Pancreas (tissue), 10 donors: ENCODE measurements at places on chromosomes 12 and 14. TPM values are rescaled to one million over a fixed set of nuclear protein-coding genes. Genes with fewer than 3 reads are reported as not detected.

GRCh38 chr12:49368240-49368600 is 958 bp downstream of the SPATS2 start:
- no peak for DNase-seq

DNA sequence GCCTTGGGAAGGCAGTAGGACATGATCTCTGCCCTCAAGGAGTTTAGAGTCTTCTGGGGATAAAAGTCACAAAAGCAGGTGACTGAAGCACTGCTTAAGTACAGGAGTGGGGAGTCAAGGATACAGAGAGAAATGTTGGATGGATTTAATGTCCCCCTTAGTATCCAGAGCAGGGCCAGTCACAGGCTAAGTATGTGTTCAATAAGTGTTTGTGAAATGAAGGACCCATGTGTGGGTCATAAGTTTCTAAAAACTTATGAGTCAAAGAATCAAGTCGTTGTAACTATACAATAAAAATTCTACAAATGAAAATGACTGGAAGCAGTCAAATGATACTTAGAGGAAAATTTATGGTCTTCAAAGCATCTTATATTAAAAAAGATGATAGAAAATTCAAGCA is 25.1 kb downstream of the KRT80 start:
- DNase-seq: no peak

Gene TNFRSF1A
- 38.9 TPM for total RNA-seq

DNA sequence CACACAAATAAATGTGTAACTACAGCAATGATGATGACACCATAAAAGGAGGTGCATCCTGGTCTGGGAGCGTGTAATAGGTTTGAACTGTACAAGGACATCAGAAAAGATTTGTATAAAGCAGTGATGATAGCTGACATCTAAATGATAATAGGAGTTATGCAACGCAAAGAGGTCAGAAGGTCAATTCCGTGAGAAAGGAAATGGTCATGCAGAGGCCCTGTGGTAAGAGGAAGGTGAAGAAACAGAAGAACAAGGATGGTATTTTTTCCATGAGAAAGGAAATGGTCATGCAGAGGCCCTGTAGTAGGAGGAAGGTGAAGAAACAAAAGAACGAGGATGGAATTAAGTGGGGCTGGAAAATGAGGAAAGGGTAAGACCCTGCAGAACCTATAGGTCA is 106.7 kb upstream of the TMPO start:
- DNase-seq: no peak

DNA sequence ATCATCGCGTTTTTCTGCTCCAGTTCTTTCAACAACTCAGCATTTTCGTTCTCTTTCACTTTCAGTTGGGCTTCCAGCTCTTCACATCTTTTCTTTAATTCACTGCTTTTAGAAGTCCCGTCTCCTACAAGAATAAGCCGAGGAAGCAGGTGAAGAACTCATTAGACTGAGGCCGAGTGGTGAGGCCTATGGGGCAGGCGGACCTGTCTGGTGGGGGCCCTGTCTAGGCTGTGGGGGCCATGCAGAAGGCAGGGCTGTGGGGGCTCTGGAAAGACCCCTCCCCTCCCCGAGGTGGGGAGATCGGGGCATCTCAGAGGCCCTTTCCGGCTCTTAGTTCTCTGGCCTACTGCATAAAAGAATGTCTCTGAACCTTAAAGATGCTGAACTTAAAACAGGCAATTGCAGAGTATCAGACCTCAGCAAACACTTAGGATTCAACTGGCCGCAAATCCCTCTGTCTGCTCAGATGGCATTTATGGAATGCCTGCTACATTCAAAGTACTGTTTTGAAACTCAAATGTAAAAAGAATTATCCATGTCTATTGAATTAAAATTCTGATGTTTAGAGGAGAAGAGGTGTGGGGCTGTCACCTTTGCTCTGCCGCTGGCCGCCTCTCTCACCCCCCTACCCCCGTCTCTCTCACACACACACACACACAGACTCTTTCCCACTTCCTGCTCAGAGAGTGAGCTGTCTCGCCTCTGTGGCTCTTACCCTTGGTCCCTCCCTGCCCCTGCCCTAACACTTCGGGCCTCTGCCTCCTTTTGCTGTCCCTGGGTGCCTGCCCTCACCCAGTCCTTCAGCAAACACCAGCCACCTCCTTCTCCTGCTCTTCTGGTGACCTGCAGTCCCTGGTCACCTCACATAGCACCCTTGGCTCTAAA is 34.7 kb downstream of the CCDC92 start:
- DNase-seq: no peak

GRCh38 chr14:67575684-67576083 is 24.4 kb downstream of the PIGH start:
- no peak for DNase-seq
